Ovary (tissue), 10 donors: ENCODE measurements at places on chromosomes 7 and 10. TPM values are rescaled to one million over a fixed set of nuclear protein-coding genes. Genes with fewer than 3 reads are reported as not detected.

STAG3 gene
- 3.2 TPM for polyA plus RNA-seq

OR2A42 gene
- polyA plus RNA-seq = 0.17 TPM

DNA sequence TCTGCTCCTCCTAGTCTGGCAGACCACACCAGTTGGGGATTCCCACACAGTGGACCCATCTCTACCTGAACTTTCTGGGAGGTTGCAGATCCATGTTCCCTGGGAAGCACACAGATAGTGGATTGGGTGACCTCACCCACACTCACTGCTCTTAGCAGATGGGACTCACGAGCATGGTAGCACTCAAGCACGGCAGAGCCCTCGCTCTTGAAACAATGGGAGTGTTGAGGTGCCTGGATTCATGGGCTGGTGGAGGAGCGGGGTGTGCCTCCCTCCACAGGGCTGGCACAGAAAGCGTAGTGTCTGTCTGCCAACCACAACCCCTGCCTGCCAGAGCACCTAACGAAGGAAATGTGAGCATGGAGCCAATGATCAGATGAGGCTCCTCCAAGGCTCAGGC, 568.0 kb downstream of the POM121L12 start:
- DNase-seq = no peak

GRCh38 chr10:119421891-119422681, 120.4 kb downstream of the RGS10 start:
- no peak for DNase-seq

LLCFC1 gene
- polyA plus RNA-seq = not detected
